Urinary bladder (tissue), 4 donors: ENCODE measurements at places on chromosomes 7 and 10.

DNA sequence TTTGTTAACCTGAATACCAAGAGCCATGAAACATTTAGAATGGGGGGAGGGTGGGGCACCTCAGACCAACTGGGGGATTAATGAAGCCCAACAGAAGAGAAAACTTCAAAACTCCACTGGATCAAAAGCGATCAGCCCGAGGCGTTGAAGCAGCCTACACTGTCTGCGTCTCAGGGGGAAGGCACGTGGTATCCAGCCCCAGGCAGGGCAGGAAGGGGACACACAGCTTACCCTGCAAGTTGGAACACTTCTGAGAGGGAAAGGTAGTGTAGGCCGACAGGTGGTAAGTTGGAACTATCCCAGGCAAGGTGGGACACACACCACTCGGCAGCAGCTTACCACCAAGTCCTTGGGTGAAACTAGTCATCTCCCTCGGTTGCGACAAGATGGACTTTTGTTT is 102.9 kb downstream of the TAX1BP1 start:
- no peak for DNase-seq

GRCh38 chr7:91835091-91835825 is 45.2 kb downstream of the MTERF1 start:
- DNase-seq, result no peak

DNA sequence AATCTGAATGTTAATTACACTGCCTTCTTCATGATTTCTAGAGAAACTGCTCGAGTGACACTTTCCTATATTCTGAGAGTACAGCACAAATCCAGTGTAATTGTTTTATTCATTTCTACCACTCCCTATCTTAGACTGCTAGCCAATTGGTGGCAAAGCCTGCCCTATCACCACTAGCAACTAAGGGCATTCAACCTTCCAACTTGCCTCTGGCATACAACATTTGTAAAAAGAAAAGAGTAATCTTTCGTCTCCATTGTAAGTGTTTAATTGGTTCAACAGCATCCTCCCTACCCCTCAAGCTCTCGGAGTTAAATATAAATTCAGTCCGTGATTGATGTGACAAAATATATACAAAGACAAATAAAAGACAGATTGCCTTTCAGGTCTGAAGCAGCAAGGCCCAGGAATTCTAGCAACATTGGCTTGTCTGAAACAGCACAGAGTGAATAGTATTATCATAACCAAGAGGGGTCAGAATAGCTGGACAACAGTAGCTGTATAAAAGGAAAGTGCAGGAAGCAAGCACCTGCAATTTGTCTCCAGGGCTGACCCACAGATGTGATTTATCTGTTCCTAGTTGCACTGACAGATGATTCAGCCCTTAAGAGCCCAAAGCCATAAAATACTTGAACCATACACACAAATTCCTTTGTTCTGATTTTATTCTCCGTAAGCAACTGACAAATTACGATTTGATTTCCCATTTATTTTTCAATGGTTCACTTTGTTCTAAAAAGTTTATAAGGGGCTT is 47.6 kb upstream of the ANKRD1 start:
- peak; percentile 20 for DNase-seq

DNA sequence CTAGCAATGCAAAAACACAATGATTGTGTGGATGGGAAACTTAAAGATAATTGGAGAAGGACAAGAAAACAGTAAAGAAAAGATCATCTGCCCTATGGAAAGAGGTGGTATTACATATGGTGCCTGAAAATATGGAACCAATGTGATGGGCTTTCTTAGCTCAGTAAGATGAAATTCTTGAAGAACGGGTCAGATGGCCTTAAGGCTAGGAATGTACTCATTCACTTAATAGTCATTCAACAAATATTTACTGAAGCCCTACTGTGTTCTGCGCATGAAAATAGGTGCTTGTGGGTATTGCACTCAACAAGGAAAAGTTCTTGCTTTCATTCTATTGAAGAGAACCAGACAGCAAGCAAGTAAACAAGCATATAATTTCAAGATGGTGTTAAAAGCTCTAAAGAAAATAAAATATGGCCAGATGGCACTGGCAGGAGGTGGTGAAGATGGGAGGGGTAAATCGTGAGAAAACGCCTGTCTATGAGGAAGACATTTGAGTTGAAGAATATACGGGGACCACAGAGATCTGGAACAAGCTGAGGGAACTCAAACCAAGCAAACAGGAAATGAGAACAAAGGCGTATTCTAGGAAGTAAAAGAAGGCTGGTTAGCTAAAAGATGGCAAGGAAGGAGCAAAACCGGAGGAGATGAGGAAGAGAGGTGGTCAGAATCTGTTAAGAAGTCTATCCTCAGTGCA is 179.7 kb downstream of the ANK3 start:
- no peak for DNase-seq

GRCh38 chr7:117157241-117158209 is 165.3 kb downstream of the WNT2 start:
- DNase-seq, result no peak

DNA sequence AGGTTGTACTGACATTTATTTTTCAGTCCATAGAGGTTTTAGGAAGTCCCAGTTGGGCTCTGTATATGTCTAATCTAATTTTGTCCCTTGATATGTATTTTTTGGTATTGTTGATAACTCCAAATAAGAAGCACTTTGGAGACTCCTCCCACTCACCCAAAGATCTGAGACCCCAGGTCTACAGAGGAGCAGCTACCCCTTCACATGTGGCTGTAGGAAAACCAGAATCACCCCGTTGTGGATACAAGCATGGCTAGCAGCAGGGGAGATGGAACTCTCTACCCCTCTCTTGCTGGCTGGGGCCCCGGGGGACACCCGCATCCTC is 9.4 kb downstream of the HHEX start:
- no peak for DNase-seq

DNA sequence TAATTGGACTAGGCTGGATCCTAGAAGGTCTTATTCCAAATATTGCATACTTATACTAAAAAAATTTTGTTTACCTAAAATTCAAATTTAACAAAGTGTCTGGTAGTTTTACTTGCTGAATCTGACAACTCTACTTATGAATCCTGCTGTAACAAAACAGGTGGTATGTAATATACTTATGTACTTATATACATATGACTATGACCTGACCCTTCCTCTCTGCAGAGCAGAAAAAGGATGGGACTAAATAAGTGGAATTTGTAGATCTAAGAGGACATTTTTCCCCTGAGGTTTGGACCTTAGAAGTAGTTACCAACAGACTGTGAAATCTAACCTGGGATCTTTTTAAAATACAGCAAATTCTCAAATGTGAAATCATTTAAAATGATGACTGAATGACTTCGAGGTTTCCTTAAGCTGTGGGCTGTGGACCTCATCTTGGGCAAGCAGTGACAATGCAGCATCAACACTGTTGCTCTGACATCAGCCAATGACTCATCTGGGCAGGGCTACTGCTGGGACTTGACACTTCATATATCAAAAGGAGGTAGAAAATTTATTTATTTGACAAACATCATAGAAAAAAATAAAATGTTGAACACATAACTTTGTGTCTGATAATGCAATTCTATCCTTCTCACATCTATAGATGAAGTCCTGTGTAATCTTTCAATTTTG is 73.6 kb downstream of the RELN start:
- DNase-seq, result no peak

DNA sequence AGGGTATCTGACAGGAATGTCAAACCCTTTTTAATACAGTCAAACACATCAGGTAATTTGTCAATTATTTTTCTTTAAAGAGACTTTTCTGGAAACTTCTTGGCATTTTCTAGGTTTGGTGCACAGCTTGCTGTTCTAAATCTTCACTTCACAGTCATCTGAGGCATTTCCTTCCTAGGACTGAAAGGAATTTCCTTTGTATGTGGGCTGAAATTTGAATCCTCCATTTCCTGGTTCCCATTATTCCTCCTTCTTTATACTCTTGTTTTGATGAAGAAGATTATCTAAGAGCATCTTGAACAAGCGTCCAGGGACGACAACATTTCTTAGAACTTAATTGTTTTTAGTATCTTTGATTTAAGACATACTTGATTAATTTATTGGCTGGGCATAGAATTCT is 24.9 kb downstream of the CALD1 start:
- no peak for DNase-seq
